H9 (cell line): ENCODE measurements at places on chromosomes 13 and 19.

DNA sequence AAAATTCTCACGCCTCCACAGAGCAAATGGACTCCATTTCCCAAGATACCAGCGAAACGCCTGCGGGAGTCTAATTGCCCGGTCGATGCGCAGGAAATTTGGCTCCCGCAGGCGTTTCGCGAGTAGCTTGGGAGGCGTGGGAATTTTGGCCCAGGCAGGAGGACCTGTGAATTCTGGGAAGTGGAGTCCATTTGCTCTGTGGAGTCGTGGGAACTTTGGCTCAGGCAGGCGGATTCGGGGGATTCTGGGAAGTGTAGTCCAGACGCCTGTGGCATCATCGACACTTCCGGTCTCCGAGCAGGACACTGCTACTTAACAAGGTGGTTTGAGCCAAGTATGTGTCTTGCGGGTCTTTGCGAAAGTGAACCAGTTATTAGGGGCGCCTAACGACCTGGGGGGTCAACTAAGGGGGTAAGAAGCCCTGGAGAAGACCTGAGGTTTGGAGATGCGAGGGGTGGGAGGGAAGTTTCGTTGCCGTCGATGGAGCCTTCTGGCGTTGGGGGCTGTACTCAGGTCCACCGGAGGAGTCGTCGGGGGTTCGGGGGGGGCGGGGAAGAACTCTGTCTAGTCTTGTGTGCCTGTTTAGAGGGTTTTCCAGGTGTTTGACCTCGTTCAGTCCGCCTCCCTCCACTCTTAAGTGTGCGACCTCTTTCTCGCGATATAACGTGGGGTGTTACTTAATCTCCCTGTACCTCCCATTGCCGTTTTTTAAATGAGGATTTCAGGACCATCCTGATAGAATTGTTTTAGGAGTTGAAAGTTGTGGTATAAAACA, at the start of gene ZNF155:
TSS of gene ZNF155 (plus strand) at position 277 of the 775 bp plus-strand sequence. CDS start 4,356 bp downstream, outside the sequence.
- DNase-seq: peak; percentile 96

DNA sequence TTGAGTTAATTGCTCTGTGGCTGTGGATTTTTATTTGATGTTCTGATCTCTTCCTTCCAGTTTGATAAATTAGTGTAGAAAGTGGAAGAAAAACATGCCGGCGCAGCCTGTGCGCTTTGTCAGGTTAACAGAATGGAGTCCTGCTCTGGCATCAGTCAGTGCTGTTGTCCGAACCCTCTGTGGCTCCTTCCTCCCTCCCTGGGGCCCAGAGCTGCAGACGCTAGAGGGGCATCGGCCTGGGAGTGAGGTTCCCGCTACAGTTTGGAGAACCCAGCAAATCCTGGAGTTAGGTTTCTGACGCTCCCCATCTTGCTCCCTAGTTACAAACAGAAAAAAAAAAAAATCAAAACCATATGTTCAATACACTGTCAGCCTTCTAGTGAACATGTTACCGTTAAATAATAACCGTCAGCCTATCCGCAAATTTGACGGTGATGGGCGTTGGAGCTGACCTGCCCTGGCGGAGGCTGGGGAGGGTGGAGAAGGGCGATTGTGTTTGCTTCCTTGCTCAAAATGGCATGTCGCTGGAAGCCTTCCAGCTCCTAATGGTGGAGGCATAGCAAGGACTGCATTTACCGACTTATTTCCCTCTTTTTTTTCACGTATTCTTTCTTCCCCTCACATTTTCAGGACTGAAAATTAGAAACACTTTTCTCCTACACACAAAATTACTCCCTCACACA, 13.6 kb downstream of the MBNL2 start:
- DNase-seq: no peak

DNA sequence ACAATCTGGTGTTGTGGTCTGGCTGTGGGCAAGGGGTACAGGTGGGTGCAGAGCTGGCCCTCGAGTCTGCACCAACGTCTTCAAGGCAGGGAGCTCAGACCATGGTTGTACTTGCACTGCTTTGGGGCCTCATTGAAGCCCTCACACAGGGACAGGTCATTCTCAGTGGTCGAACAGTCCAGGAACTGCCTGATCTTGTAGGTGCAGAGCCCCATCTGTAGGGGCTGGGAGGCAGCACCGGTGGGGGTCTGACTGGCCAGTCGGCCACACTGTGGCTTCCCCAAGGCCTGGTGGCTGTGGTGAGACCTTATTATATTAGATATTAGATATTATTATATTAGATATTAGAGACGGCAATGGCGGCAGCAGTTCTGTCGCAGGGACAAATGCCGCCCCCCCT, 14.0 kb downstream of the S1PR2 start:
- no peak for DNase-seq

DNA sequence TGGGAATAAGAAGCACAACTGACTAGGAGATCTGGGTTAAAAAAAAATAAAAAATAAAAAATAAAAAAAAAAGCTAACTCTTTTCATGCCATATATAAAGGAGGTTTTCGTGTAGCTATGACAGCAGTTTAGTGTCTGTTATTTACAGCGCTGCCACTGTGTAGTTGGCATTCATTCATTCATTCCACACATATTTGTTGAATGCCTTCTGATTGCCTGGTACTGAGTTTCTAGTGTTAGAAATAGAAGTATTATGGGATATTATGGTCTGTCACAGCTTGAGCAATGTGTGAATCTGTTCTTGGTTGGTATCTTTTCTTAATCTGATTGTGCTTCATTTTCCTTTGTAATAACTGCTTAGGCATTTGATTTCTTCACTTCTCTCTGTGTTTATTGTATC, 237.4 kb downstream of the NBEA start:
- no peak for DNase-seq

DNA sequence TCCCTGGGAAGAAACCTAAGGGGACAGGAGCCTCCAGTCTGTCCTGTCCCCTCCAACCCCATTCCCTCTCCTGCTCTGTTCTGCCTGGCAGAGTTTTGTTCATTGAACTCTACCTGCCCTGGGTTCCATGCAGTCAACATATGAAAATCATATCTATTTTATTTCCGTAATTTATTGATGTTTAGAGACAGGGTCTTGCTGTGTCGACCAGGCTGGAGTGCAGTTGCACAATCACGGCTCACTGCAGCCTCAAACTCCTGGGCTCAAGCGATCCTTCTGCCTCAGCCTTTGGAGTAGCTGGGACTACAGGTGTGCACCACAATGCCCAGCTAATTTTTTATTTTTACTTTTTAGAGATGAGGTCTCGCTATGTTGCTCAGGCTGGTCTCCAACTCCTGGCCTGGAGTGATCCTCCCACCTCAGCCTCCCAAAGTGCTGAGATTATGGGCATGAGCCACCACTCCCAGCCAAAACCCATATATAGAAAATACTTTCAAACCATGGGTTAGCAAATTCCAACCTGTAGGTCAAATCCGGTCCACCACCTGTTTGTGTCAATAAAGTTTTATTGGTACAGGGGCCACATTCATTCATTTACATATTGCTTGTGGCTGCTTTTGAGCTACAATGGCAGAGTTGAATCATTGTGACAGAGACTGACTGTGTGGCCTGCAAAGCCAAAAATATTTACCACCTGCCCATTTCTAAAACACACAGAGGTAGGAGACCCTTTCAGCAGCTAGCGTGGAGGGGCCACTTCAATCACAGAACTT, 39.3 kb downstream of the FBN3 start:
- no peak for DNase-seq

DNA sequence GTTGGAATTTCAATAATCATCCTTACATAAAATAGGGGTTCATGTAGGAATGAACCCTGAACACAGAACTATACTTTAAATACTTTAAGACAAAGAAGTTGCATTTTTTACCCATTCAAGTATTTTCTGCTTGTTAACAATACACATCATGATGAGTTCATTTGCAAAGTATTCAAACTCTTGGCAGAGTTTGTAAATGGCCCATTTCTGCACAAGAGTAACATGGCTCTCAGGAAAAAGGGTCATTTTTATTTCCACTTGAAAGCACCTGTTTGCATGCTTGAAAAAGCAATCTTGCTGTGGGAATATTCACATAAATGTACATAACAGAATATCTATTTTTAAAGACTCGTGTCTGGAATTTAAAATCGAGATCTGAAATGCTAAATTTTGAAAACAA, 18.1 kb downstream of the ESD start:
- no peak for DNase-seq

- DNase-seq: no peak
Measured at GRCh38 chr13:89852570-89852969, 1494.9 kb upstream of the MIR17HG start.

GRCh38 chr13:100789025-100789424, 114.4 kb upstream of the TMTC4 start:
- no peak for DNase-seq

DNA sequence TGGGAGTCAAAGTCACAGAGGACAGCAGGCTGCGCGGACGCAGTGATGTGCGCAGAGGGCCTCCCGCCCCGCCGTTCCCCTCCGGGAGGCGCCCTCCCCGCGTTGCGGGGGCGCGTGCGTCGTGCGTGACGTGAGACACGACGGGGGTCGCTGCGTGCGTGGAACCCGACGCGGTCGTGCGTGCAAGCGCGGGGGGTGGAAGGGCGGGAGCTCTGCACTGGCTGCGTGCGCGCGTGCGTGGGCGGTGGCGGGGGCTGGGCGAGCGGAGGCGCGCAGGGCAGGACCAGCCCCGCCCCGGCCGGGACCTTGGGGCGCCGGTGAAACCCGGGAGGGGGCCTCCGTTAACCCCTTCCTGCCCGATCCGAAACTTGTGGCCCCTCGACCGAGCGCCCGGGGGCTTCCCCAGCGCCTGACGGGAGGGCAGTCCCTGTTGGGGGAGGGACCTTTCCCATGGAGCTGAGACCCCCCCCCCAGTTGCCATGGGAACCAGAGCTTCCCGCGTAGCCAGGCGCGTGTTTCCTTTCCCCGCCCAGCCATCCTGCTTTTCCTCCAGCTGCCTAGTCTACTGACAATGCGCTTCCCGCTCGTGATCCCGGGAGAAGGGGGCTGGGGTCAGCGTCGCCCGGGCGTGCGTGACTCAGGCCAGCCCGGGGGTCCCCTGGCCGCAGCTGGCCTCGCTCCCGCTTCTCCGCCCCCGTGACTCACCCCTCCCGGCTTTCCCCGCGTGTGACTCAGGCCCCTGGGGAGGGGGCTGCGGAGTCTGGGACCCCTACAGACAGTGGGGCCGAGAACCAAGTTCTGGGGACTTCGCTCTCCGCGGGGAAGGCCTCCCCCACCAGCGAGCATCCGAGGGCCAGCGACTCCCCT, 7.3 kb upstream of the HOOK2 start:
- peak; percentile 56 for DNase-seq

DNA sequence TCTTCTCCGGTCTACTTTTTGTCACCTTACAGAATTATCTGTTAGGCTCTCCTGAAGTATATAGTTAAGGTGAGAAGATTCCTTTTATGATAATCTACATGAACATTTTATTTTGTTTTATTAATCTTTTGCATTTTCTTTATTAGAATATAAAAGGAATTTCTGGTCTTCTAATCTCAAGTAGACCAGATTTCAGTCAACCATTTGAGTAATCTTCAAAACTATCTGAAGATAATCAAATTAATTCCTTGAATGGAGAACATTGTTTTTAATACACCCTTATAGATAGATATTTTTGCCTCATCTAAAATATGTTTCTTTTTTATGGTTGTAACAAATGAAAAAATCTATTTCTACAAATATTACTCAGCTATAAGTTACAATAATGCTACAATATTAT, 381.7 kb upstream of the PCDH20 start:
- DNase-seq: no peak

- no peak for DNase-seq
Measured at GRCh38 chr13:100088273-100088643, 635 bp upstream of the PCCA start.

DNA sequence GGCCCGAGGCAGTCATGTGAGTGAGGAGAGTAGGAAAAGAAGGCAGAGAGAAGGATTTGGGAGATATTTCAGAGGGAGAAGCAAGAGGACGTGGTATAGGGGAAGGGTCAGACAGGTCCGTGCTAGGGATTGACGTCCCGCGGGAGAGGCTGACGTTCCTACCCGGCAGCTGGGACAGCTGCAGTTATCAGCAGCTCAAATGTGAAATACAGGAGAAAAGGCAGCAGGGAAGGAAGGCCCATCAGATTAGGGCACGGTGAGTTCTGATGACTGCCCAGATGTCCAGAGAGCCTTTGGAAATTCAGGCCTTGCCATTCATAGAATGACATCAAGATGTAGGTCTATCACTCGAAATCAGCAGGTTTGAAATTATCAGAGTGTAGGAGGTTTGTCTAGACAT, 88.4 kb downstream of the IRS2 start:
- DNase-seq: no peak

DNA sequence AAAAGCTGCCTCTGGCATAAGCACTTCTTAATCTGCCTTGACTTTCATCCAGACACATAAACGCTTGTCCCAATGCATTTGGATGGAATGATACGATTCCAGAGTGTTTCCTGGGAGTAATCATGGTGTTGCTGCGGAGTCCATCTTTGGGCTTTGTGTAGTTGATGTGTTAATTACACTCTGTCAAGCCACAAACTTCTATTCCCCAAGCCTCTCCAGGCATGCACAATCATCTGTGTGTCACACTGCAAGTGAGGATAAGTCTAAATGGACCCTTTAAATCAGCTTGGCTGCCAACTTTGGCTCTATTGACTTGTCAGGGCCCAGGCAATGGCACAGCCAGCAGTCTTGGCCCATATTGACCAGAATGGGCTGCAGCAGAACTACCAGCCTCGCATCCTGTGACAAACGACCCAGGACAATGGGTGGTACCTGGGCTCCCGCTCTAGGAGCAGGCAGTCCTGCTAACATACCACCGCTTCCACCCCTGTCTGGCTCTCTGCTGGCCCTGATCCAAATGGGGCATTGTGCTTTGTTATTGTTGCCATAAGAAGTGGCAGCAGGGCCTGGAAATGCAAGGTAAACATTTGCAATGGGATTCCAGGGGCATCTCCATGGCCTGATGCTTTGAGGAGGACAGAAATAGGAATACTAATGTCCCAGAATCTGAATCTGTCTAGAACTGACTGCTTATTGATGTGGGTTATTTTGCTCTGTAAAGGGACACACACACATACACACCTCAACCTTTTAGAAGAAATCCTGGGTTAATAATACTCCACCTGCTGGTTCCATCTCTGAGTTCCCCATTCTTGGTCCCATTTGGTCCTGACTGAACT, 127.2 kb downstream of the DNAJC15 start:
- no peak for DNase-seq

- no peak for DNase-seq
Measured at GRCh38 chr13:50222569-50223332, 207.5 kb downstream of the KCNRG start.

GRCh38 chr13:87536899-87537298, 134.3 kb upstream of the SLITRK5 start:
- DNase-seq: no peak

- no peak for DNase-seq
Measured at GRCh38 chr13:108126056-108126455, 89.3 kb downstream of the LIG4 start.

- DNase-seq: no peak
Measured at GRCh38 chr13:69485991-69486592, 621.5 kb upstream of the ATXN8OS start.
